CD4-positive, alpha-beta T cell treated with Interleukin-6 at 100 ng/mL for 8 hours (primary cell): ENCODE measurements at places on chromosomes 16 and 17.
A peak's percentile ranks its signal among the peaks of the same experiment; 100 is the strongest.

GRCh38 chr16:66207883-66208265 lies 158.6 kb upstream of the CDH5 start:
- no peak for DNase-seq

- DNase-seq, result no peak
These were observed 10.9 kb upstream of the CXCL16 start for GRCh38 chr17:4750606-4751005.

GRCh38 chr16:79557421-79557820 lies 43.1 kb downstream of the MAF start:
- DNase-seq, result no peak

DNA sequence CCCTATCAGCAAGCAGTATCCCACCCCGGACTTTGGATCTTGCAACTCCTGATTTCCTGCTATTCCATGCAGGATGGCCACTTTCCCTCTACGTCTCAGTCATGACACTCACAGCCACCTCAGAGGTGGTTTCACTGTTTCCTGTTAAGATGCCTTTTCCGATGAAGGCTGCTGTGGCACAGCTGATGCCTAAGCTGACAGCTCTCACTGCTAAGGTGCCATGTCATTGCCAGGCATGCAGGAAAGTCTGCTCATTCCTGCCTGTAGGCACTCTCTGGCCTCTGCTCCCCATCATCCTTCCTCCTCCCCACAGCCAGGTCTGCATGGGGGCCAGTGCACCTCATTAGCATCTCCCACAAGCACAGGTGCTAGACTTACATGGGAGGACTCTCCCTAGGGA lies 173.0 kb downstream of the CBLN1 start:
- no peak for DNase-seq

- no peak for DNase-seq
These were observed 7.4 kb upstream of the CD300LD start for GRCh38 chr17:74599448-74599939.

DNA sequence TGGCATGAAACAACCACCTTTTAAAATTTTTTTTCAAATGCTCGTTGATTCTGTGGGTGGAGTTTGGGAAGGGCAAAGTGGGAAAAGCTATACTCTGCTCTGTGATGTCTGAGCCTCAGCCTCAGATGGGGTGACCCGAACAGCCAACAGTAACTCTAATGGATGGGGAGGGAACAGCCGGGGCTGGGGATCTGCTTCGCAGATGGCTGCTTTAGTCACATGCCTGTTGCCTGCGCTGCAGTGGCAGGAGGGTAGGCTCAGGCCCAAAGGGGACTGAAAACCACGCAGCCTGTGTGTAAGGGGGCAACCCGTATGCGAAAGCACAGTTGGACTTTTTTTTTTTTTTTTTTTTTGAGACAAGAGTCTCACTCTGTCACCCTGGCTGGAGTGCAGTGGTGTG lies 14.9 kb upstream of the MAPK3 start:
- DNase-seq, result no peak

- DNase-seq, result no peak
These were observed 2.9 kb upstream of the WIPI1 start for GRCh38 chr17:68460146-68460545.

- peak; percentile 79 for DNase-seq
These were observed 348.7 kb upstream of the TNRC6C start for GRCh38 chr17:77609553-77610517.

DNA sequence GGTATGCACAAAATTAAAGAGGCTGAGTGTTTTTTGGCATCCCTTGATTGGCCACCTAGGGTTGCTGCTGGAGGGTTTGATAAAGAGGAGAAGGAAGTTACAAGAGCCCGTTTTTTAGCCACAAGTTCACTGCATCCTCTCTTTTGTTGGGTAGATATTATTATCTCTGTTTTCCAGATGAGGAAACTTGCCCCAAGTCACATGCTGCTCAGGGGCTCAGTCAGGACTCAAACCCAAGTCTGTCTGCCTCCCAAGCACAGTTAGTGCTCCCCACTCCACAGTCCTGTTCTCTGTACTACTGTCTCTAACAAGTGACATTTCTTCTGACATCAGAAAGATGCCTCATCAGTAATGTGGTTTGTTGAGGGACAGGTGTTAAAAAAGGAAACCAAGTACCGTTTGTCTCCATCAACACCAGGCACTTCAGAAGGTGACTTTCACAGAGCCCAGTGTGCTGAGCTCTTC lies 1.4 kb downstream of the NT5M start:
- DNase-seq, result peak; percentile 37

GRCh38 chr17:79000396-79001189 lies 9.0 kb downstream of the CANT1 start:
- no peak for DNase-seq

GRCh38 chr16:28165598-28165997 lies 46.2 kb downstream of the XPO6 start:
- DNase-seq, result no peak

DNA sequence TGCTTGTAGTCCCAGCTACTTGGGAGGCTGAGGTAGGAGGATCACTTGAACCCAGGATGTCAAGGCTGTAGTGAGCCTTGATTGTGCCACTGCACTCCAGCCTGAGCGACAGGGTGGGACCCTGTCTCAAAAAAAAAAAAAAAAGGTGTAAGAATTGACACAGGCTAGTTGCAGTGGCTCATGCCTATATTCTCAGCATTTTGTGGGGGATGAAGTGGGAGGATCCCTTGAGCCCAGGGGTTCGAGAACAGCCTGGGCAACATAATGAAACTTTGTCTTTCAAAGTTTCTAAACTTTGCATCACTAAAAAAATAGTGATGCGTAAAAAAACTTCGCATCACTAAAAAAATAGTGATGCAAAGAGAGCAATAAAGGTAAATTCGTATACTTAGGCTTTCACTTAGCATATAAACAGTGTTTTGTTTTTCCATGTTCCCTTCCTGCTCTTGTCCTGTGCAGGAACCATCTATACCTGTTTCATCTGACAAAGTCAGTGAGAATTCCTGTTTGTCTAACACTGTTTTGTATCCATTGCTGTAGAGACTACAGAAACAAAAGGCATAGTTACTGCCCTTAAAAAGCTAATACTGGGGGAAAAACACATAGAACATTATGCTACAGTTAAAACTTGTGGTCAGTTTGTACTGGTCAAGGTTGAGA lies 32.1 kb downstream of the CTCF start:
- DNase-seq, result no peak

GRCh38 chr16:87784812-87785211 lies 19.0 kb upstream of the KLHDC4 start:
- no peak for DNase-seq

- DNase-seq, result no peak
These were observed 20.2 kb downstream of the TOM1L1 start for GRCh38 chr17:54920819-54921218.

DNA sequence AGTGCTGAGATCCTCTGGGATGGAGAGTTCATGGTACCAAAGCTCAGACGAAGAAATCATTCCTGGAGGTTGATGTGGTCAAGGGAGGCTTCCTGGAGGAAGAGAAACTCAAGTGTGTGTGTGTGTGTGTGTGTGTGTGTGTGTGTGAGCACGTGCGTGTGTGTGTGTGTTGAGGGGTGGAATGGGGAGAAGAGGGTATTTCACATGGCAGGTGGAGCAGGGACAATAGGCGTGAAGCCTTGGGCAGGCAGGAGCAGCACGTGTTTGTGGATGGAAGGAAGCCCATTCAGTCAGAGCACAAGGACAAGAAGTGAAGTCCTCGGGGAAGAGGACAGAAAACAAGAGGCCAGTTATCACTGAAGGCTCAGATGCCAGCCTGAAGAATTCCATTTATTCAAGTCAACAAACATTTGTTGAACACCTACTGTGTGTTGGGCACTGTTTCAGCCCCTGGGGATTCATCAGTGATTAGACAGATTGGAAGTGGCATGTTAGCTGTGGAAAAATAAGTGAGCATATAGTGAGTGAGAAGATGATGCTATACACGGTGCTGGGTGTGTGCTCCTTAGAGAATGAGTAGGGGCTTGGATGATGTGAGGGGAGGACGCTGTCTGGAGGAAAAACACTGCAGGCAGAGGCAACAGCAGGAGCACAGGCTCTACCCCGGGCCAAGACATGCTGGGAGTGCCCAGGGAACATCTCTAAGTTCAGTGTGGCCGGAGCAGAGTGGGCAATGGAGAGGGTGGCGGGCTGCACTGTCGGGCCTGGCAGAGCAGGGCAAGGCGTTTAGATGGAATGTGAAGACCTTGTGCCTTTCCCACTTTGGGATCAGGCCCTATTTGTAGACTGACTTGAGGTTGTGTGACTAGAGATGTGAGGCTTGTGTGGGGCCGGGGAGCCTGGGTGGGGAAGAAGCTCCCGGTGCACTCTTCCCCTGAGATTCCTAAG lies 267.1 kb downstream of the CBLN1 start:
- DNase-seq, result no peak

DNA sequence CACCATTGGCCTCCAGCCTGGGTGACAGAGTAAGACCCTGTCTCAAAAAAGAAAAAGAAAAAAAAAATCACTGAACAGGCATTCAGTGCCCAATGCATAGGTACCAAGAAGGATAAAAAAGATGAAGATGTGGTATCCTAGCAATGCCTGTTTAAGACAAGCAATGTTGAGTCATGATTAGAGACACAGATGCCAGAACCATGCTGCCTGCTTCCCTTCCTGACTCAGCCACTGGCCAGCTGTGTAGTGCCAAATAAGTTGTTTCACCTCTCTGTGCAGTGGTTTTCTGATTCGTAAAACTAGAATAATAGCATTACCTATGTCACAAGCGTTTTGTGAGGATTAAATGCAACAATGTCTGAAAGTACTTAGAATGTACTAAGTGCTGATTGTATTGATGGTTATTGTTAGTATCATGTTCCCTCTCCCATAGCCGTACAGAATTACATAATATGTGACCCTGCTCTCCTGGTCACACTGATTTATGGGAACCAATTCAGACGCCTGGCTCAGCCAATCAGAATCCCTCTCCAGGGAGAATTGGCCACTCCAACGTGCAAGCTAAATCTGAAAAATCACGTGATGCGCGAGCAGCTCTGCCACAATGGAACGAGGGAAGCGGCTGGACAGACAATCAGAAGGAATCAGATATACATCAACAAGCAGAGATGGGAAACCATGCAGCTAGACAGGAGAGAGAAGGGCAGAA lies 241.9 kb downstream of the SLC39A11 start:
- DNase-seq, result no peak

DNA sequence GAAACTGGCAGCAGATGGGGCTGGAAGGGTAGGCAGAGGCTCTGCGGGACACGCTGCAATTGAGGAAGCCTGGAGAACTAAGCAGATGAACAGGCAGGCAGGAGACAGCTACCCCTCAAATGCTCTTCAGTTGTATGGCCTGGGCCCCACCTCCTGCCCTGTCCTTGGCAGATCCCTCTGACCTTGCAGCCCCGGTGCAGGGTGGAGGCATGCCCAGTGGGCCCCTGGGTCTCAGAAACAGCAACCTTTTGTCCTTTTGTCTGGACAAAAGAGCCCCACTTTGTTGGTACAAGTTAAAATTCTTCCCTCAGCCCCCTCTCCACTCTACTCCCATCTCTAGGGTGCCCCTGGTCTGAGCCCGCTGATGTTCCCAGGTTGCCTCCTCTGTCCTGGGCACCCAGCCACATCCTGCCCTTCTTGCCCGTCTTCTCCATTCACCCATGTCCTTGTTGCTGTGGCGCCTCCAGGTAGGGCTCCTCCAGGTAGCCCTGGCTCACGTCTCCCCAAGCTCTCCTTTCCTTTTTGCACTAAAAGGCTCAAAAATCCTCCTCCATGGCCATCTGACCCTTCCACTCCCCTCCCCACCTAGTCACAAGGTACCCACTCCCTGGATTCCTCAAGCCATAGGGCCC lies 136.8 kb downstream of the CLEC16A start:
- no peak for DNase-seq

DNA sequence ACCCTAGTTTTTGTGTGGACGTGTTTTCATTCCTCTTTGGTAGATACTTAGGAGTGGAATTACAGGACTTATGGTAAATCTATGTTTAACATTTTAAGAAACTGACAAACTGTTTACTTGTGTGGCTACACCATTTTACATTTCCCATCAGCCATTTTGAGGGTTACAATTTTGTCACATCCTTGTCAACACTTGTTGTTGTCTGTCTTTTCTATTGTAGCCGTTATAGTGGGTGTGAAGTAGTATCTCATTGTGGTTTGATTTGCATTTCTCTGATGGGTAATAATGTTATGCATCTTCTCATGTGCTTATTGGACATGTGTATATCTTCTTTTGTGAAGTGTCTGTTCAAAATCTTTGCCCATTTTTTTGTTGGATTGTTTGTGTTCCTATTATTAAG lies 4.5 kb downstream of the FTO start:
- no peak for DNase-seq

- DNase-seq, result no peak
These were observed 19.4 kb downstream of the C1QTNF1 start for GRCh38 chr17:79043191-79043930.

GRCh38 chr17:68587847-68588246 lies 13.3 kb downstream of the FAM20A start:
- DNase-seq, result no peak

DNA sequence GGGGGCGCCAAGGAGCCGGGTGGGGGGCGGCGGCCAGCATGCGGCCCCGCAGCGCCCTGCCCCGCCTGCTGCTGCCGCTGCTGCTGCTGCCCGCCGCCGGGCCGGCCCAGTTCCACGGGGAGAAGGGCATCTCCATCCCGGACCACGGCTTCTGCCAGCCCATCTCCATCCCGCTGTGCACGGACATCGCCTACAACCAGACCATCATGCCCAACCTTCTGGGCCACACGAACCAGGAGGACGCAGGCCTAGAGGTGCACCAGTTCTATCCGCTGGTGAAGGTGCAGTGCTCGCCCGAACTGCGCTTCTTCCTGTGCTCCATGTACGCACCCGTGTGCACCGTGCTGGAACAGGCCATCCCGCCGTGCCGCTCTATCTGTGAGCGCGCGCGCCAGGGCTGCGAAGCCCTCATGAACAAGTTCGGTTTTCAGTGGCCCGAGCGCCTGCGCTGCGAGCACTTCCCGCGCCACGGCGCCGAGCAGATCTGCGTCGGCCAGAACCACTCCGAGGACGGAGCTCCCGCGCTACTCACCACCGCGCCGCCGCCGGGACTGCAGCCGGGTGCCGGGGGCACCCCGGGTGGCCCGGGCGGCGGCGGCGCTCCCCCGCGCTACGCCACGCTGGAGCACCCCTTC lies 484 bp downstream of the FZD2 start:
- no peak for DNase-seq

GRCh38 chr17:47304186-47304585 lies 19.6 kb upstream of the EFCAB13 start:
- no peak for DNase-seq

- no peak for DNase-seq
These were observed 30.0 kb downstream of the AXIN2 start for GRCh38 chr17:65531256-65532100.
